Activated T-helper 1 cell treated with Interleukin-2 at 50 U/mL for 16 hours (primary cell): ENCODE measurements at places on chromosomes 16 and 17.

DNA sequence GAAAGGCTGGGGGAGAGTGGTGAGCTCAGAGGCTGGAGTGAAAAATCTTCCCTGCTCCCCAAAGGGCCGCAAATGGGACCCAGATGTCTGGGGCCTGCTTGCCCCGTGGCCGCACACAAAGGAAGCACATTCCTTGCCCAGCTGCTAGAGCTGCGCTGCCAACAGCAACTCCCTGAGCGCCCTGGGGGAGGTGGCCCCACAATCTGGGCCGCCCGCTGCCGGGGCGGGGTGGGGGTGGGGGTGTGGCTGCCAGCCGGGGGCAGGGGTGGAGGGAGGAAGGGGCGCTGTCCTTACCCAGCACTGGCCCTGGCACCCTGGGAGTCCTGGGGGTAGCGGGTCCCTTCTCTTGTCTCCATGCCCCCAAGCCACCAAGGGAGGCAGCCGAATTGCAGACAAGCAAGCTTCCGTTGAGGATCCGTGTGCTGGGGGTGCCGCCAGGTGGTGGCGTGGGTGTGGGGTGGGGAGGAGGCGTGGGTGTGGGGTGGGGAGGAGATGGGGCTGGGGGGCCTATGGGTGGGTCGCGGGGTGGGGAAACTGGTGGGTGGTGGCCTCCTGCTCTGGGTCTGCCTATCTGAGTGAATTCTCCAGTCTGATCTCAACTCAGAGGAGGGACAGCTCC, 48.4 kb upstream of the PABPN1L start:
- DNase-seq, result no peak

DNA sequence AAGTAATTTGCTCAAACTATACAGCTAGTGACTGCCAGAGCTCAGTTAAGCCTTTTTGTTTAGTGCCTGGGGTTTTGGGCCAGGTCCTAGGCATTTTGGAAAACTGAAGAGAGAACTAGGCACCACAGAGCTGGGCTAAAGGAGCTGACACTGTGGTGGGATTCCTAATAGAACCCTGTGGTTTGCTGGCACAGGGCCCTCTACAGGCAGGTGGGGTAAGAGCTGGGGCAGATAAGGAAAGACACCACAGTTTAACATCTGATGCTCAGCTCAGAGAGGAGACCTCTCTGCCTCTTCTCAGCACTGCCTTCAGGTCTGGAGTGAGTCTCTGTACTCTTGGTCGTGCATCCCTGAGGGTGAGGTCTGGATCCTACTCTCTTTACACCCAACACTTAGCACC, 121.2 kb downstream of the SNX11 start:
- no peak for DNase-seq

DNA sequence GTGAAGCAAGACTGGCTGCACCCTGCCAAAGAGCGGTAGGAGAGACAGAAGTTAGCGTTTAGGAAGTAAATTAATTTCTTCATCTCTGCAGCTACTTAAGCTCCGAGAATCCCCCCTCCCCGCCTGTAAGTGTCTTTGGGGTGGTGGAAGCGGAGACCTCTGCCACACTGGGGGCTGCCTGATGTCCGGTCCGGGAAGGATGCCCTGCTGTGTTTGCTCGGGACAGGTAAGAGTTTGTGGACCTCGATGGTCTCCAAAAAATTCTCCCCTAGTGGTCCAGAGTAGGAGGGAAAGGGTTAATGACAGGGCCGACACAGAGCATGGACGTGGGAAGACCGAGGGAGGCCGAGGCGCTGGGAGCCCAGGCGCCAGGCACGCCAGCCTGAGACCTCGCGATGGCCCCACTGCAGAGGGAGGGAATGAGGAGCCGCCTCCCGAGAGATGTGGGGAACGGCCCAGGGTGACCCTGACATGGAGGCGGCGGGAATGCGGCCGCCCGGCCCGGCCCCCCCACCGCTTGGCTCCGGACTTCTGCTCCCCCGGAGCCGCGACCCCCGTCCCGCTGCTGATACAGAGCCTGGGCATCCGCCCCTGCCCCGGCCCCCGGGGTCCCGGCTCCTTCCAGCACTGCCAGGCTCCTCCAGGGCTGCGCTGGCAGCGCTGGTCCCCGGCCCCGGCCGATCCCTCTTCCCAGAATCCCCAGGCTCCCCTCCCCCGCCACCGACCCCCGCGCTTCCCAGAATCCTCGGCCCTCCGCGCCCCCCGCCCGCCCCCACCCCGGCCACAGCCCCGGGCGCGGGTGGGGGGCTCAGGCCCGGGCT, 680 bp downstream of the ZNF629 start:
- no peak for DNase-seq

GRCh38 chr17:51097708-51098446, 22.8 kb downstream of the SPAG9 start:
- no peak for DNase-seq

GRCh38 chr17:18017958-18018357, 21.0 kb downstream of the ATPAF2 start:
- no peak for DNase-seq

DNA sequence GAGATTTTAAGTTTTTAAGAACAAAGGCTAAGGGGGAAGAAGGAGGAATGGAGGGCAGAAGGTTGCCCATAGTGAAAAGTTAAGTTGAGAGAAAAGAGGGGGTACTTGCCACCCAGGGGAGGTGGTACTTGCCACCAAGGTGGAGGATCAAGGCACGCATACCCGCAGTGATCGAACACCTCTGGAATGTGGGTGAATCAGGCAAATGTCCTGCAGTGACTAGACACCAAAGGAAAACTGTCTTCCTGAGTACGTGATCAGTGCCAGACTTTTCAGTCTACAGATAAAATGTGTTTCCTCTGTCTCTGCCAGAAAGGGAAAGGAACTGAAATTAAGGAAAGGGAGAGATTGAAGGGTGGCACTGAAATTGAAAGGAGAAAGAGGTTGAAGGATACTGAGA, 2285.3 kb downstream of the TP53TG3F start:
- DNase-seq, result no peak

- peak; percentile 45 for DNase-seq
These were observed 1.6 kb downstream of the MYO1C start for GRCh38 chr17:1490643-1491442.

GRCh38 chr17:9235346-9235745, 214.0 kb downstream of the NTN1 start:
- no peak for DNase-seq

DNA sequence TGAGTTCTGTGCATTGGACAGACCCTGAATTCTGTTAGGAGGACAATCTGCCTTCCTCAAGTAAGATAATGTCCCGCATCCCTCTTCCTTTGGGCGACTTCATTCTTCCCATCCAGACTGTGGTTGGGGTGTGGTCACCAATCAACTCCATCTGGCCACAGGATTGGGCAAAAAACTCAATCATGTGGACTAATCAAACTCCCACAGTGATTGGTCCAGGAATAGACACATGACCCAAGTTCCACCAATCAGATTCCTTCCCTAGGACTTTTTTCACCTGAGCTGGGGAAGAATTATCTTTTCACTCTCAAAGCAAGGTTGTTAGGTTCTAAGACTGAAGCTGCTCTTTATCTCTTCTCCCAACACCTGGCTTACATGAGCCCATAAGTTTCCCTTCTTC, 13.2 kb upstream of the NKD1 start:
- no peak for DNase-seq

DNA sequence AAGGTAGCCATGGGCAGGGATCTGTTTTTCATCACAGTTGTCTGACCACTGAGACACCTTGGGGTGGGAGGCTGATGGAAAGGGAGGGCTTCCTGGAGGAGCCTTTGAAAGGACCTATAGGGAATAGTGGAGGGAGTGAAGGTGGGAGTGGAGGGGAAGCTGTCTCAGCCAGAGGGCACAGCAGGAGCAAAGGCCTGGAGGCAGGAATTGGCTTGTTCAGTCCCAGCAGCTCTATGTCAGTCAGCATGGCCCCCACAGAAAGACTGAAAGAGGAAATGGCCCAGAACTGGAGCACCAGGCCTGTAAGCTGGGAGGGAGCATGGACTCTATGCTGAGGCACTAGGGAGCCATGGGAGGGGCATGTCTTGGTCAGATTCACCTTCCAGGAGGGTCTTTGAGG, 12.8 kb upstream of the CBFB start:
- DNase-seq, result no peak

- DNase-seq, result no peak
These were observed 101.8 kb upstream of the CIBAR2 start for GRCh38 chr16:85213926-85214675.

- peak; percentile 64 for DNase-seq
These were observed 146.5 kb upstream of the PLCG2 start for GRCh38 chr16:81632392-81633146.

- DNase-seq, result peak; percentile 7
These were observed 421 bp downstream of the STAT3 start for GRCh38 chr17:42387661-42388380.

GRCh38 chr17:56425483-56425882, 168.0 kb upstream of the NOG start:
- DNase-seq, result no peak

DNA sequence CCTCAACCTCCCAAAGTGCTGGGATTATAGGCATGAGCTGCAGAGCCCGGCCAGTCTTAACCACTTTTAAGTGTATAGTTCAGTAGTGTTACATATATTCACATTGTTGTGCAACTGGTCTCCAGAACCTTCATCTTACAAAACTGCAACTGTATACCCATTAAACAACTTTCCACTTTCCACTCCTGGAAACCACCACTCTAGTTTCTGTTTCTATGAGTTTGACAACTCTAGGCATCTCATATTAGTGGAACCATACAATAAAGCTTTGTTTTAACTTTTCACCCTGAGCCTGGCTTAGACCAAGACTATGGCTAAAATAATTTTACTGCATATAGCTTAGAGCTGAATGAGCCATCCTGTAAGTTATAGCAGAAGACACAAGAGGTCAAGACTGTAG, 108.0 kb upstream of the GOT2 start:
- no peak for DNase-seq

DNA sequence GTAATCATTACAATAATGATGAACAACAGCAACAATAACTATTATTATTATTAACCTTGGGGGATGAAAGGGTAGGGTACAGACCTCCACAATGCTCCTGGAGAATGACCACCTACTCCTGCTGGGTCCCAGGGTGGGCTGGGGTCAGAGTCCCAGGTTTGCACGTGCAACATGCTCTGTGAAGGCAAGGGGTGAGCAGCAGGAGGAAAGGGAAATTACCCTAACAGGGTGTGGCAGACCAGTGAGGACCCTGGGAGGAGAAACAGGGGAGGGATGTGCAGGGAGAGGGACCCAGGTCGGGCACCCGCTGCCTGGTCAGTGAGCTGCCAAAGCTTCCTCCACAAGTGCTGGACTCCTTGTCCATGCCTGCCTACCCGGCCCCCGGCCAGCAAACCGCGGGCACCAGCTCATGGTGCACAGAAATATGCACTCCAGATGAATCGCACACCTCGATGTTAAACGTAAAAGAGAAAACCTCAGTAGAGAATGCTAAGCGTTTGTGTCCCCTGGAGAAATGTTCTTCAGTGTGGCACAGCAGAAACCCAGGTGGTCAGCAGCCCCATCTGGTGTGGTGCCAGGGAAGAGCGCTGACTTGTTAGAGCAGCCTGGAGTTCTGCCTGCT, 767.1 kb downstream of the KCNJ18 start:
- no peak for DNase-seq

- DNase-seq, result no peak
These were observed 858 bp upstream of the ASPSCR1 start for GRCh38 chr17:81976332-81977210.

DNA sequence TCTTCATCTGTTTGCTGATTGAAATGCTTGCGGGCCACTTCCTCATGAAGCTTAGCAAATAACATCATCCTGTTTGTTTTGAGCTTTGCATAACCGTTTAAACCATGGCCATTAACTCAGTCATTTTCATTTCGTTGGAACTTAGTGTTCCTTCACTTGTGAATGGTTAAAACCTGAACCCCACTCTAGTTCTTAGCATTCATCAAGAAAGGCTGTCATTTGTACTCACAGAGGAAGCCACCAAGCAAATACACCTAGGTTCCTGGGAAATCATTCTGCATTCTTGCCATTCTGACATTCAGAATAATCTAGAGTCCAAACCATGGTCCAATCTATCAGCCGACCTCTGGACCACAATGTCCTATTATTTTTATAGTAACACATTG, 8.4 kb upstream of the TAT start:
- DNase-seq, result no peak

GRCh38 chr16:49698931-49699840, 156.7 kb downstream of the ZNF423 start:
- DNase-seq, result no peak

DNA sequence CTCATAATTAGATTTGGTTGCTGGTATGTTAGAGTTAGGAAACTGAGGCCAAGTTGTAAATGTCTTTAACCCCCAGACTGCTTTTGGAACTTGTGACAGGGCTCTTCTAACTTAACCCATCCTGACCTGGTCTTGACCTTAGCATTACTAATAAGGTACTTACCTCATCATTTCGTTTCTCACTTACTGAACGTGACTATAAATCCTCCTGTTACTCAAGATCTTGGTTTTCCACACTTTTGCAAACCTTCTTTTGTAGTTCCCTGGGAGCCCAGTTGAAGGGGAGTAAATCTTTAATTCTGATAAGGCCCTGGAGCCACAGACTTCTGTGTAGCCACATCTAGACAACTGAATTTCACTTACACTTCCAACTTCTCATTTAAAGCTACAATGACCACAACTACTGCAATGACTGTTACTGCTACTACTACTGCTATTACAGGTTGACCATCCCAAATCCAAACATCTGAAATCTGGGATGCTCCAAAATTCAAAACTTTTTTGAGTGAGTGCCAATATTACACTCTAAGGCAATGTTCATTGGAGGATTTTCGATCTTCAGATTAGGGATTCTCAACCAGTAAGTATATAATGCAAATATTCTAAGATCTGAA, 248.8 kb upstream of the TBX2 start:
- DNase-seq, result no peak

DNA sequence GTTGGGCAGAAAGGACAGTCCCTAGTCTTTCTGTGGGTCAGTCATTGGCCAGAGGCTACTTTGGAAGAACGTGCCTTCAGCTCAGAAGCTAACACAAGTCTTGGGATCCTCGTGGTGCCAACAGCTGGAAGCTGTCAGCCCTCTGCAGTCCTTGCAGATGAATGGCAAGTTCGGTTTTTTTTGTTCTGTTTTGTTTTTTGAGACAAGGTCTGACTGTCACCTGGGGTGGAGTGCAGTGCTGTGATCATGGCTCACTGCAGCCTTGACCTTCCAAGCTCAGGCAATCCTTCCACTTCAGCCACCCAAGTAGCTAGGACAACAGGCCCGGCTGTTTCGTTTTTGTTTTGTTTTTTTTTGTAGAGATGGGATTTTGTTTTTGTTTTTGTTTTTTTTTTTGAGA, 149.4 kb downstream of the SPECC1 start:
- no peak for DNase-seq

DNA sequence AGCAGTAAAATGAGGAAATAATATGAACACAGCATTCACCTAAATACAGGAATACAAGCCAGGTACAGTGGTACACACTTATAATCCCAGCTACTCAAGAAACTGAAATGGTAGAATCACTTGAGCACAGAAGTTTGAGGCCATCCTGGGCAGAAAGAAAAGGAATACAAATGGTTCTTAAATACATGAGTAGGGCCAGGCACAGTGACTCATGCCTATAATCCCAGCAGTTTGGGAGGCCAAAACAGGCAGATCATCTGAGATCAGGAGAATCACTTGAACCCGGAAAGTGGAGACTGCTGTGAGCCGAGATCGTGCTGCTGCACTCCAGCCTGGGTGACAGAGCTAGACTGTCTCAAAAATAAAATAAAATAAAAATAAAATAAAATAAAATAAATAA, 23.0 kb upstream of the SMG8 start:
- no peak for DNase-seq

GRCh38 chr17:62663304-62663703, 35.8 kb downstream of the MRC2 start:
- no peak for DNase-seq
